Breast epithelium (tissue), 4 donors: ENCODE measurements at places on chromosomes 12 and 14. TPM values are rescaled to one million over a fixed set of nuclear protein-coding genes. Genes with fewer than 3 reads are reported as not detected.

DNA sequence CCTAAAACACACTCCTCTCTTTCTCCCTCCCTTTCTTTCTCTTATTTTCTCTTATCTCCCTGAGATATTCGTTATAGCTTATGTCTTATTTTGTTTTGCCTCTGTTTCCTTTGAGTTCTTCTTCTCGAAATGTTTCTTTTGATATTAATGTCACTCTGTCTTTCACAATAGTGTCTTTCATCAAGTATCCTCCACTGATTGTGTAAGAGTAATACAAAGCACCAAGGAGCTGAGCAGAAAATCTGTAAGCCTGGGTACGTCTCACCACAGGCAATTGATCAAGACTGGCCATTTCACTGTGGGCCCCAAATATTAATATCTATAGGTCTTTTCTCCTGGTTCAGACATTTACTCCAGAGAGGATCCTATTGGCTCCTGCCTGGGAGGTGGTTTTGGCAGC, 4.8 kb upstream of the LYZ start:
- H3K27ac ChIP-seq = no peak overlapping the region
- no peak for DNase-seq
- H3K4me1 ChIP-seq = no peaks in the 10 kb centered on the region
- H3K36me3 ChIP-seq = no peaks in the 10 kb centered on the region
- no peak overlapping the region for H3K4me3 ChIP-seq

GRCh38 chr14:56036353-56036752, 81.9 kb upstream of the PELI2 start:
- H3K4me1 ChIP-seq = no peaks in the 10 kb centered on the region
- no peaks in the 10 kb centered on the region for H3K36me3 ChIP-seq
- H3K27ac ChIP-seq = no peak overlapping the region
- no peak for DNase-seq
- no peaks in the 10 kb centered on the region for H3K27me3 ChIP-seq

The SPIC gene
- not detected for total RNA-seq

GRCh38 chr12:113506867-113507266, 35.2 kb upstream of the LHX5 start:
- peaks cover 52% of the 10 kb centered on the region for H3K27me3 ChIP-seq
- no peak overlapping the region for H3K4me3 ChIP-seq
- no peaks in the 10 kb centered on the region for H3K36me3 ChIP-seq
- DNase-seq = no peak

The TUBA1C gene
- 97.3 TPM for total RNA-seq

DNA sequence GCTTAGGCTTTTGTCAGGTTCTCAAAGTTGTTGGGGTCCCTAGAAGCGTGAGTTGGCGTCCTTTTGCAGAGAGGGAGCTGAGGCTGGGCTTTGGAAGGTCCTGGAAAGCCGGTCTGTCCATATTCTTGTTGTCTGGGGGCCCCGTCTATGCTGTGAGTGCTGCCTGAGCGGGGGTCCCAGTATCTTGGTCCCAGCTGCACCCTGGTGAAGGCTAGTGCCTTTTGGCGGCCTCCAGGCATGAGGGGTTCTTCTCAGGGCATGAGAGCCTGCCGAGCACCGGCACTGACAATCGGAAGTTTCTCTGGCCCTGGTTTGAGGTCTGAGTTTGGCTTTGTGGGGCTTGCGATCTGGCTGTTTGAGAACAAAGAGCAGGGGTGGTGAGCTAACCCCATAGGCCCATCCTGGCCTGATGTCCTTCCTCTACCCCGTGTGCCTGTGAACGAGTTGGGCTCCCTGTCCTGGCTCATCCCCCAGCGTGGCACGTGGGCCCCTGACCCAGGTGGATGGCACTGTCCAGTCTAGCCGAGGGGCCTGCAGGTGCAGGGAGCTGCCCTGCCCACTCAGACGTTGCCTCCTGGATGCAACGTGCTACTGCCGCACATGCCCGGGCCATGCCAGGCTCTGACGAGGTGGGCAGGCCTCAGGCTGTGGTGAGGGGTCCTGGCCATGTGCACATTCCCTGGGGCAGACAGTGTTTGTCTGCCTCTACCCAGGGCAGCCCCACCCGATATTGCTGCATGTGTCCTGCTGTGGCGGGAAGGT, 3.9 kb downstream of the CEP170B start:
- DNase-seq = no peak
- no peaks in the 10 kb centered on the region for H3K27me3 ChIP-seq
- no peak overlapping the region for H3K4me3 ChIP-seq
- peaks cover 3% of the 10 kb centered on the region for H3K4me1 ChIP-seq
- no peak overlapping the region for H3K27ac ChIP-seq

DNA sequence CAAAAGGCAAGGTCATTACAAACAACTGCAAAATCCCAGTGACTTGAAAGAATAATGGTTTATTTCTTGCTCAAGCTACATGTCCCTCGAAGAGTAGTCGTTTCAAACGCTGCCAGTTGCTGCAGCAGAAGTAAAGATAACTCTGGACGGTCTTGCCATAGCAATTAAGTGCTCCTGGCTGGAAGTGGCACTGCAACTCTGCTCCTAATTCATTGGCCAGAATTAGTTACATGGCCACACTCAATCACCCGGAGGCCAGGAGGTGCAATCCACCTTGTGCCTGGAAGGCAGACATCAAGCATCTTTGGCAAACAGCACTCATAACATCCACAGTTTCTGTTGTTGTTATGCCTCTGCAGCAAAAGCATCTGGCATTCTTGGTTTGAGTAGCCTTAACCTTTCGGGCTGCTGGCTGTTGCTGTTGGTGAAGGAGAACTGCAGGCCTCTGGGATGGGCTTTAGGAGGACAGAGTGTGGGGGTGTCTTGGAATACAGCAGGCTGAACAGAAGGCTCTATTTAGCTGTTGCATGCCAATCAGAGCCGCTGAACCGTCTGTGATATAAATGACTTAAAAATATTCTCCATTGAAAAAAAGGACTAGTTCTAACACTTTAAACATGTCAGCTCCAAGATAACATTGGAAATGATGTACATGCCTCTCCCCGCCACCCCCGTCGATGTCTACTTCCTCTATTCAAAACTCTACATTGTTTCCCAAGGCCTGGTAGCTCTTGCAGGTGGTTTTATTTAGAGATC, 123.5 kb upstream of the DYRK2 start:
- DNase-seq = no peak
- H3K4me1 ChIP-seq = no peaks in the 10 kb centered on the region
- no peaks in the 10 kb centered on the region for H3K36me3 ChIP-seq

DNA sequence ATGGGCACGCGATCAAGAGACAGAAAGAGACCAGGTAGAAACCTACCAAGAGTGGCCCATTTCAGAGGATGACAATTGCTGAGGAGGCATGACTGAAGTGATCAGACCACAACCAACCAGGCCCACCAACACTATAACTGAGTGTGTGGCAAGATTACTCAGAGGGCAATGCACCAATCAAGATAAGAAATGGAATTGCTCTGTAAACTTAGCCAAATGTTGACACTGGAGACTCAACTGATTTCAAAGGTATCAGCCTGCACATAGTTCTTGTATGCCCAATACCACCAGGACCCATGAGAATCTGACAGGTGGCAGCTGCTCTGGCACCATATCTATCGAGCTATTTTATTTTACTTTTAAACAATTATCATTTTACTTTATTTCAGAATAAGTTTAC, 128.9 kb downstream of the FOXN3 start:
- H3K27me3 ChIP-seq = no peaks in the 10 kb centered on the region
- no peaks in the 10 kb centered on the region for H3K36me3 ChIP-seq
- DNase-seq = no peak
- no peak overlapping the region for H3K4me3 ChIP-seq
- no peaks in the 10 kb centered on the region for H3K4me1 ChIP-seq
- H3K27ac ChIP-seq = no peak overlapping the region

The SRRM4 gene
- not detected for total RNA-seq

The LHX5 gene
- not detected for total RNA-seq

The MDGA2 gene
- total RNA-seq = not detected

The SMAGP gene
- total RNA-seq = 5.8 TPM

The FIGNL2 gene
- total RNA-seq = 0.16 TPM

GRCh38 chr14:33493266-33493665, 457.6 kb downstream of the EGLN3 start:
- no peak overlapping the region for H3K27ac ChIP-seq
- H3K4me1 ChIP-seq = no peaks in the 10 kb centered on the region
- no peak for DNase-seq
- no peaks in the 10 kb centered on the region for H3K27me3 ChIP-seq

DNA sequence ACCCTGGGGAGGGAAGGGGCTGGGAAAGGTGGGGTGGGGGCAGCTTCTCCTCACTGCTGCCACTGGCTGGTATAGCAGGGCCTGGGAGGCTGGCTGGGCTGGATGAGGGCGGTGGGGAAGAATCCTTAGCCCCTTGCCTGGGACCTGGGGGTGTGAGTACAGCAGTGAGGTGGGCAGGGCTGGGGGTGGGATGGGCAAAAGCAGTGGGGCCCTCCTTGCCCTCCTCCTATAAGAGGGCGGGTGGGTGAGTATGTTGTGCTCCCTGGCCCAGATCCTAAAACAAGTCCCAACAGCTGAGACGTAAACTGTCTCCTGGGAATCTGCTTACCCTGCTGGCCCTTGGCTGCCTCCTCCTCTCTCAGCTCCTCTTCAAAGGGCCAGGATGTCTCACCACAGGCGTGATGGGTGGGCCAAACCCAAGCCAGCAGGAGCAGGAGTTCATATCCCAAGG, 2.2 kb downstream of the NCKAP5L start:
- H3K27ac ChIP-seq = peak overlapping the region; percentile 87
- H3K27me3 ChIP-seq = no peaks in the 10 kb centered on the region
- no peak for DNase-seq
- H3K4me1 ChIP-seq = peaks cover 19% of the 10 kb centered on the region
- H3K4me3 ChIP-seq = no peak overlapping the region

The PMEL gene
- total RNA-seq = 7.4 TPM

GRCh38 chr12:89517720-89518119, 6.9 kb downstream of the GALNT4 start:
- DNase-seq = no peak
- no peak overlapping the region for H3K27ac ChIP-seq
- H3K27me3 ChIP-seq = no peaks in the 10 kb centered on the region
- no peak overlapping the region for H3K4me3 ChIP-seq
- H3K36me3 ChIP-seq = no peaks in the 10 kb centered on the region
- no peaks in the 10 kb centered on the region for H3K4me1 ChIP-seq

DNA sequence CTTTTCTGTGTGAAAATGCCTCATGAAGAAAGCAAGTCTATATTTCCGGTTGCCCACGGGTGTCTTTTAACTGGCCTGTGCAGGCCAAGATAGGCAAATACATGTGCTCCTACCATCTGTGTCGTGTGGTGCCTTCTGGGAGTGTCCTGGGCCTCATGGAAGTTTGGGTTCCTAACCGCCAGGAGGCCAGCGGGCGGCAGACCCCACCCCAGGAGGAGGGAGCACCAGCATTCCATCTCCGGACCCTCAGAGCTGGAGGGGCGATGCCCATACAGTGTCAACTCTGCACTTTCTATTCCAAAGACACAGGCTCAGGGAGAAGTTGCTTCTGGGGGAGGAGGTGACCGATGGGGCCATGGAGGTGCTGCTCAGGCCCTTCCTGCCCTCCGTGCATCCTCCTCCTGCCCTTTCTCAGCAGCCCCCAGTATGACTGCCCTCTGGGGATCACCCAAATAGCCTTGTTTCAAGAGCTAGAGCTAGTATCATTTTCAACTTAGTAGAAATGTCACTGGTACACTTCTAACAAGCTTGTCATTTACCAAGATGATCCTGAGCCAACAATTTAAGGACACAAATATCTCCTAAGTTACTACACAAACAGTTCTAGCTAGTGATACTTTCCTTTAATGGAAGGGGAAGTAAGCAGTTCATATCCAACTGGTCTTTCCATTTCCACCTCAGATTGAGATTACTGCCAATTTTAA, 17.8 kb downstream of the CCDC92 start:
- H3K27me3 ChIP-seq = no peaks in the 10 kb centered on the region
- DNase-seq = no peak
- no peaks in the 10 kb centered on the region for H3K36me3 ChIP-seq
- no peak overlapping the region for H3K27ac ChIP-seq
- H3K4me3 ChIP-seq = no peak overlapping the region

The DIO2 gene
- 2.3 TPM for total RNA-seq

DNA sequence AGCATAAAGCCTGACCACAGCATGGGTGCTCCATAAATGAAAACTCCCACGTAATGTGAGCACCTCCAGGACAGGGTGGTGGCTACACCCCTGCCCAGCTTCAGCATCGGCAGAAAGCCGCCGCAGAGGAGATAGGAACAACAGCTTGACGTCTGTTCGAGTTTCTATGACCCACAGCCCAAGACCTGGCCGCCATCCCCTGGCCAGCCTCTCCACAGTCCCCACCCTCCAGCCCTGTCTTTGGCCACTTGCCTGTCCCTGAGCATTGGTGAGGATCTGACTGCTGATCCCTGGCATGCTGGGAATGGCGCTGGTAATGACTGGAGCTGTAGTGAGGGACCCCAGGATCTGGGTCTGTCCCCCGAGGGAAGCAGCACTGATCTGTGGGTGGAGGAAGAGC, 21.3 kb downstream of the POU6F1 start:
- H3K4me1 ChIP-seq = no peaks in the 10 kb centered on the region
- H3K27ac ChIP-seq = no peak overlapping the region
- H3K36me3 ChIP-seq = peaks cover 7% of the 10 kb centered on the region
- no peak overlapping the region for H3K4me3 ChIP-seq
- H3K27me3 ChIP-seq = no peaks in the 10 kb centered on the region
- DNase-seq = no peak

DNA sequence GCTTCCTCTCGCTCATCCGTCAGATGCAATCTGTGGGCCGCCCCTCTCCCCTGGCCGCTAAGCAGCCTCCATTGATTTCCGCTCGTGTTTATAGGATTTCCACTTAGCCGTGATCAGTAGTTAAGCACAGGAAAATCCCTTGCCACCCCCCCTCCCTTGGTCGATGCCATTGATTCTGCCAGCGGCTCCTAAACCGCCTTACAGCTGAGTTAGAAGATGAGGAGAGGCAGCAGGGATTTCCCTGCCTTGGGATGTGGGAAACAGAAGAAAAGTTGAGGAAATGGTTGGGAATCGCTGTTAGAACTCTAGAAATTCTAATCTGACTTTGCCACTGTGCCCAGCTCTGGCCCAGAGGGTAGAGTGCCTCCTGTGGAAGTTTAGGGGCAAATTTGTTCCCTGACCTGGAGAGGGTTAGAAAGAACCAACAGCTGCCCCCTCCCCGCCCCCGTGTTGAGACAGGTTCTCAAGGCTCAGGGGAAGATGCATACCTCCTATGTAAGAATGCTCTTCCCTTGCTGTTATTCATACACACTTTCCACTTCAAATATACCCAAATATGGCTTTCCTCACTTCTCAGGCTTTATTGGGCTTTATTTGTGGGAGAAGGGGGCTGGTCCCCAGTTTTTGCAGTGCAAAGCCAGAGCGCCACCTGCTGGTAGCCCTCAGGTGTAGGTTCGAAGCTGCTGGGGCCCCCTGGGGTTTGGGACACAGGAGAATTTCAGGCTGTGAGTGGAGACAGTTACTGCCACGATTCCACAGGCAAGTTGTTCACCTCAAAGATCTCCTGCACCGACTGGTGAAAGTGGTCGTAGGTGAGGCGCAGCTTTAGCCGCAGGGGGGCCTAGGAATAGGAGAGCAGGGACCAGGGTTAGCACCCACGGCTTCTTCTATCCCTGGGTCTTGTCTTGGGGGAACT, 3.2 kb downstream of the THTPA start:
- H3K27ac ChIP-seq = no peak overlapping the region
- no peaks in the 10 kb centered on the region for H3K4me1 ChIP-seq
- H3K36me3 ChIP-seq = no peaks in the 10 kb centered on the region
- H3K27me3 ChIP-seq = no peaks in the 10 kb centered on the region

The RIMBP2 gene
- 0.59 TPM for total RNA-seq
